Left lung (tissue), 14 donors: ENCODE measurements at places on chromosomes 13 and 19. TPM values are rescaled to one million over a fixed set of nuclear protein-coding genes. Genes with fewer than 3 reads are reported as not detected.

- no peak for DNase-seq
Observed at GRCh38 chr13:101747039-101747438, 294.6 kb downstream of the ITGBL1 start.

EDNRB gene
- 138 TPM for polyA plus RNA-seq

ZNF428 gene
- polyA plus RNA-seq: 96.2 TPM

DNA sequence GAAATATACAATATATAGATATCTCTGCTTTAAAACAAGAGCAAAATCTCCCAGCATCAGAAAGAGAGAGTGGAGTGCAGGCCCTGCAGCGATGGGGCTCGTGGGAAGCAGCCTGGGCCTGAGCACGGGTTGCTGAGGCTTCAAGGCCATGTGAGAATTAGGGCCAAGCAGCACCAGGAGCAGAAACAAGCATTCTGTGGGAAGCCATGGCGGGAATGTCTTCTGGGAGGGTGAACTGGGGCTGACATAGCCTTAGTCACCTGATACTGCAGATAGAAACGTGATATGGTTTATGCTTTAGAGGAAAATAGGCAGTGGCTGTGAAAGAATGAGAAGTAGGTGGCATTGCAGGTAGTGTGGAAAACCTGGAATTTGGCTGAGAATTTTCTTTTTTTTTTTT, 472.3 kb downstream of the IRS2 start:
- no peak for DNase-seq

GRCh38 chr19:10682397-10683063, 18.7 kb upstream of the QTRT1 start:
- DNase-seq: peak; percentile 67

SLITRK6 gene
- 37.9 TPM for polyA plus RNA-seq

AMER2 gene
- polyA plus RNA-seq: 0.04 TPM

DNA sequence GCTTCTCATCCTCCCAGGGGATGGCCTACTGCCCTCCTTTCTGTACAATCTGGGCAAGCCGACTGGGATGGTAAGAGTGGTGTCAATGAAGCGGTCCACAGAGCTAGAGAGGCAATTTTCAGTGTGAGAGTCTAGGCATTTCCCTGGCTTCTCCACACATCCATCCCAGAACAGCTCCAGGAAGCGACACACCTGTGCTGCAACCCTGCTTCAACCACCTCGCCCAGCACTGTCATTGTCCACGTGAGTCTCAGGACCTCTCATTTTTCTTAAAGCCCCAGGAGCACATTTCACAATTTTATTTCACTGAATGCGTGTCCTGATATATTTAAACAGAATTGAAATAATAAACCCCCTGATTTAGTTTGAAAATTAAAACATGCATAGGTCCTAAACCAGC, 15.5 kb upstream of the UBL3 start:
- DNase-seq: no peak

DNA sequence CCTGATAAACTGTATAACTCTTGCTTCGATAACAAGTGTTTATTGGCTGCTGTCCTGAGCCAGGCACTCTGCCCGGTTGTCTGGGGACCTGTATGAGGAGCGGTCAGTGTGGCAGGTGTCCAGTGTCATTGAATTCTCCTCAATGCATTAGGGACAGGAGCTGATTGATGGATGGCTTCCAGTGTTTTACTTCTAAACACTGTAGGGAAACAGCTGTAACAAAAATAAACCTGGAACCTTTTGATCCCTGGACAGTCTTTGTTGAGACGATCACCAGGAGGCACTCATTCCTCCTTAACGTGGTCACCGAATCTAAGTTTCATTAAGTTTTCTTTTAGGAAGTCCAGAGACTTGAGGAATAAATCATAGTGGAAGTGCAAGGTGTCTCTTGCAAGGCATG, 17.9 kb downstream of the UBAC2 start:
- DNase-seq: no peak

- no peak for DNase-seq
Observed at GRCh38 chr13:81745391-81745790, 1404.5 kb upstream of the SPRY2 start.

S1PR5 gene
- polyA plus RNA-seq: 0.33 TPM

C19orf81 gene
- polyA plus RNA-seq: not detected

DNA sequence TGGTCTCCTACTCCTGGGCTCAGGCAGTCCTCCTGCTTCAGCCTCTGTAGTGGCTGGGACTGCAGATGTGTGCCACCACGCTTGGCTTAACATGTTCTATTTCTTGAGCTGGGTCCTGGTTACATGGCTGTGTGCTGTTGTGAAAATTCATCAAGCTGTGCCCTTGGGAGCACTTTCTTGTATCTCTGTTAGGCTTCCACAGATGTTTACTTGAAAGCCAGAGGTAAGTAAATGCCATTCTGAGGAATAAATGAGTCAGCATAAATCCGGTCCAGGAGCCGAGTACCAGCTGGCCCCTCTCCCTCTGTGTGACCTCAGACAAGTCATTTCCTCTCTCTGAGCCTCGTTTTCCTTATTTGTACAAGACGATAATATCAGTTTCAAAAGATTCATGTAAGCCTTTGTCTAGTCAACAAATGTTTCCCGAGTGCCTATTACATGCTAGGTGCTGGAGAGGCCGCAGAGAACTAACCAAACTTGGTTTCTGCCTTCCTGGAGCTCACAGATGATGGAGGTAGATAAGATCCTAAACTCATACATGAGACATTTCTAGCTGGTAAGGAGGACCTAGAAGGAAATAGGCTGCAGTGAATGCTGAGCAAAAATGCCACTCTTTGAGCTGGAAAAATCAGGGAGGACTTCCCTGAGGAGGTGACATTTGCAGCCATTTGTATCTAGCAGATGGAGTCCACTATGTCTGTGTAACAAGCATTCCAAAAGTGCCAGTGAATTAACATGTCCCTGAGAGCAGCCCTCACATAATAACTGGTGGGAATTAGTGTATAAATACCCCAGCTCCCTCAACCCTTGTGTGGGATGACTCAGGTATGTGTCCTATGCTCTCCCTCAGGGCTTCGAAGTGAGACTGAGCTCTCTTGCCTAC, 2.7 kb upstream of the RASAL3 start:
- DNase-seq: no peak

GRCh38 chr19:1685046-1685445, 32.6 kb upstream of the TCF3 start:
- DNase-seq: no peak

DNA sequence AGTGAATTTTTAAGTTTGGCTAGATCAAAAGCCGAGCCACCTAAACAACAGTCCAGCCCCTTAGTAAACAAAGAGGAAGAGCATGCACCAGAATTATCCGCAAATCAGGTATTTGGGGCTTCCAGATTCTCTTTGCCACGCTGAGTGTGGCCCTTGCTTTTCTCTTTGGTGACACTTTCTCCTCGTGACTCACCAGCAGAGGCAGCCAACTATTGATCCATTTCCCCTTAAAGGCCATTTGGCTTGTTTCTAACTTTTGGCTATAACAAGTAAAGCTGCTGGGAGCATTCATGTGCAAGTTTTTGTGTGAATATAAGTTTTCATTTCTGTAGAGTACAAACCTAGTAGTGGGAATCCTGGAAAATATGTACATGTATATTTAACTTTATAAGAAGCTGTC, 17.6 kb upstream of the WDR88 start:
- DNase-seq: no peak

- DNase-seq: no peak
Observed at GRCh38 chr13:113040597-113041292, 64.8 kb upstream of the F7 start.

PCDH17 gene
- 21.4 TPM for polyA plus RNA-seq

GRCh38 chr13:61857198-61857597, 441.5 kb upstream of the PCDH20 start:
- no peak for DNase-seq

GRCh38 chr13:109383683-109384082, 402.7 kb downstream of the IRS2 start:
- no peak for DNase-seq

LILRA1 gene
- polyA plus RNA-seq: 0.58 TPM

- DNase-seq: no peak
Observed at GRCh38 chr19:12838182-12838885, at the start of gene MAST1. TSS of gene MAST1 (plus strand) at chr19:12838515. CDS start at chr19:12838573, 58 bp downstream.

DBP gene
- polyA plus RNA-seq: 9.5 TPM

GRCh38 chr19:1907563-1908363, 2.6 kb downstream of the ADAT3 start:
- peak; percentile 81 for DNase-seq

DACH1 gene
- polyA plus RNA-seq: 43.2 TPM

GRCh38 chr13:95463531-95463930, 89.0 kb upstream of the CLDN10 start:
- no peak for DNase-seq

GRCh38 chr13:78046331-78046730, 127.7 kb upstream of the EDNRB start:
- DNase-seq: no peak

GRCh38 chr13:24005755-24006281, 108.5 kb upstream of the C1QTNF9B start:
- no peak for DNase-seq

GRCh38 chr19:46909356-46909755, 48.6 kb downstream of the ARHGAP35 start:
- DNase-seq: no peak

DNA sequence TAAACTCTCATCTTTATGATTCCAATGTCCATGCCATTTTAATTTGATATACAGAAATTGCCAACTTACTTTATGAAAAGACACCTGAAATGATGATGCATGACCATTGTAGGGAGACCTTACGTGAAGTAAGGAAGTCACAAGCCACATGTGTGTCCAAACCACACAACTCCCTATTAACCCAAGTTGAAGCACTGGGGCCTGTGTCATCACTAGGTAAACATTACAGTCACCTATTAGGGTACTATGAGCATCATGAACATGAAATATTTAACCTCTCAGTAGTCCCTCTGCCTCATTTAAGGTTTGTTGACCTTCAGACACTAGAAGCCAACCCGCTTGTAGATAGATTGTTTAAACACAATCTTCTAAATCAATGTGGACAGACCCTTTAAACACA, 576.9 kb downstream of the IRS2 start:
- no peak for DNase-seq
